ENCODE measurements at places on chromosomes 6 and 20. TPM values are rescaled to one million over a fixed set of nuclear protein-coding genes. Genes with fewer than 3 reads are reported as not detected.

The TINAG gene
- not detected for total RNA-seq

The CRISP2 gene
- not detected for total RNA-seq

The TNFRSF21 gene
- total RNA-seq: 10.5 TPM

The DCDC2 gene
- not detected for total RNA-seq

The NOX3 gene
- not detected for total RNA-seq

The C20orf202 gene
- under 0.01 TPM for total RNA-seq

The DEF6 gene
- 0.87 TPM for total RNA-seq

The RSPO3 gene
- total RNA-seq: 2.3 TPM

The NDUFAF4 gene
- 7.1 TPM for total RNA-seq

The SYNDIG1 gene
- total RNA-seq: 0.17 TPM

The UBE2C gene
- total RNA-seq: 3.0 TPM

The DNAH8 gene
- total RNA-seq: 0.44 TPM

The SOX18 gene
- total RNA-seq: 0.29 TPM

The GLP1R gene
- not detected for total RNA-seq

The LY6G6D gene
- not detected for total RNA-seq

The PCIF1 gene
- 16.3 TPM for total RNA-seq

The PPP1R3D gene
- total RNA-seq: 8.9 TPM

The SPATA25 gene
- 3.5 TPM for total RNA-seq

The GPANK1 gene
- total RNA-seq: 20.9 TPM

The SNRPB gene
- total RNA-seq: 249 TPM

The COL12A1 gene
- 506 TPM for total RNA-seq

The CYP39A1 gene
- 1.3 TPM for total RNA-seq

The TMEM244 gene
- total RNA-seq: not detected
